Femur (tissue), 1 donor: ENCODE measurements at places on chromosomes 16 and 17.

GRCh38 chr17:76585033-76585648 is 519 bp downstream of the ST6GALNAC2 start:
- peak; percentile 40 for DNase-seq

DNA sequence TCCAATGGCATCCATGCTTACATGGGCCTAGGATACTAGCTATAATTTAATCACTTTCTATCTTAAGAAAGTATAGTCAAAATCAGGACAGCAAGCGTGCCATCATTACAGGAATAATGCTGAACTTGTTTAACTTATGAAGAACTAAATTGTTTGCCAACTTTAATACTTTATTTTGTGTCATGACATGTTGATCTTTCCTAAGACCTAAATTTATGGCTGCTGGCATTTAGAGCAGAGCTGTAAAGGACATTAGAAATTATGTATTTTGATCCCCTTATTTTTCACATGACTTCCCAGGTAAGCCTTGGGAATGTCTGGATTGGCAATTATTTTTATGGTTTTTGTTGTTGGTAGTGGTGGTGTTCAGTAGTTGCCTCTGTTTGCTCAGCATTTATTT is 920.3 kb upstream of the GOT2 start:
- DNase-seq: no peak

DNA sequence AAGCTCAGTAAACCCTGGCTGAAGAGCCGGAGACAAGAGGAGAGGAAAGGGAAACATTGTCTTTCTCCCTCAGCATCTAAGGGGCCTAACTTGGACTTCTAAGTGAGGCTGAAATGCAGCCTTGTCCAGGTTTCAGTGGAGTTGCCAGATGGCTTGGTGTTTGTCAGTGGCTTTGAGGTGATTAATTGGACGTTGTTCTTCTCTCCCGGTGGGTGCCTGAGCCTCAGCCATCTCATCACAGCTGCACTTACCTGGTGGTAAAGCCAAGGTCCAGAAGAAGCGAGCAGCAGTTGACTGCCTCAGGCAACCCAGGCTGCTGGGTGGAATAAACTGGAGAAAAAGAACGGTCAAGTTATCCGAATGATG is 202.2 kb upstream of the NLRP1 start:
- no peak for DNase-seq

- peak; percentile 18 for DNase-seq
Observed at GRCh38 chr16:89920723-89921122, 2.1 kb downstream of the MC1R start.
